ENCODE measurements at places on chromosomes 3 and 15.

DNA sequence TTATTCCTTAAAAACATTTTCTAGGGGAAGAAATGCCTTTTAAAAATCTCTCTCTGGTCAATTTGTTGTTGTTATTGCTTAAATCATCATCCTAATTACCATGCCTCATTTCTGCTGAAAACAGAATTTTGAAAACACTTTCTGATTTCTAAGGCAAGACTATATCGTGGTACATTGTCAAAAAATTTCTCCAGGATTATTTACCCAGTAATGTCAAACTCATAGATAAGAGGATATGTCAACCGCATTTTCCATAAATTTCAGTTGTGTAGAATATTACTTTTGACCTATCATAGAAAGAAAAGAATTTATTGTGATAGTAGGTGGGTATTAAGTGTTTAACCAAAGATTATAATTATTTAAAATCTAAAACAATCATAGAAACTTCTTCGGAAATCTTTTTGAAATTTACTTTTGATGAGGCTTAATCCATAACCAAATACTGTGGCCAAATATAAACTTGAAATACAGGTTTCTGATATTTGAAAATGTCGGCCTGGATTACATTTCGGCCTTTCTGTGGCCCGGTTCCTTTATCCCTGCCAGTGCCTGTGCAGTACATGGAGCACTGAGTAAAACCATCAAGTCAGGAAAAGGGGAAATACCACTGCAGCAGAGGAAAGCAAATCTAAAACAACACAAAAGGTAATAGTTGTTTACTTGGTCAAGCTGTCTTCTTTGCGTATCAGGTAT is 173.4 kb downstream of the MYRIP start:
- DNase-seq, result no peak

DNA sequence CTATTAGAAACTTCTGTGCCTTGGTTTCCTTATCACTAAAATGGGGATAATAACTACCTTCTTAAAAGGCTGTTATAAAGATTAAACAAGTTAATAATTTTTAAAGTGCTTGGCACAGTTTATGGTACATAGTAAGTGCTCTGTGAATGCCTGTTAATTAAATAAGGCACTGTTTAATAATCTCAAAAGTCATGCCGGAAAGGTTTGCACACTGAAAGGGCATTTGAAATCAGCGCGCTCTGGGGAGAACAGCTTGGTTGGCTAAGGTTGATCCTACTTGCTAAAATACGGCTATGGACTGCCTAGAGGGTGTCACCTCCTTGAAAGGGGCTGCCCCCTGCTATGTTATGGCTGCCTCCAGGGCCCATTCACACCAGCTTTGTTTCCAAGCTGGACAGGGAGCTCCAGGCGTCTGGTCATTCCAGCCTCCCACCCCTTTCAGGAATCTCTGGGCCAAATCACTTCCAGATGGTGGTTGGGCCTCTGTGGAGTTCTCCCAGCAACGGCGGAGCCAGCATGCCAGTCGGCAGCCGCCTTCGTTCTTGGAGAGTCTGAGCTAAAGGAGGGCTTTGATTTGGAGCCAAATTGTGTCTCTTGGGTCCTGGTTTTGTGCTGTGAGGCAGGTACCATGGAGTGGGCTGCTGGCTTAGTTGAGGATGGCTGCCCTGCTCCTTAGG is 5.9 kb downstream of the FLNB start:
- DNase-seq, result no peak

DNA sequence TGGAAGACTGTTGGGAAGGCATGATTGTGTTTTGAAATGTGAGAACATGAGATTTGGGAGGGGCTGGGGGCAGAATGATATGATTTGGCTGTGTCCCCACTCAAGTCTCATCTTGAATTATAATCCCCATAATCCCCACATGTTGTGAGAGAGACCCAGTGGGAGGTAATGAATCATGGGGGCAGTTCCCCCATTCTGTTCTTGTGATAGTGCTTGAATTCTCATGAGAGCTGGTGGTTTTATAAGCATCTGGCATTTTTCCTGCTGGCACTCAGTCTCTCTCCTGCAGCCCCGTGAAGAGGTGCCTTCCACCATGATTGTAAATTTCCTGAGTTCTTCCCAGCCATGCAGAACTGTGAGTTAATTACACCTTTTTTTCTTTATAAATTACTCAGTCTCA is 430.5 kb downstream of the OTOL1 start:
- DNase-seq, result no peak

DNA sequence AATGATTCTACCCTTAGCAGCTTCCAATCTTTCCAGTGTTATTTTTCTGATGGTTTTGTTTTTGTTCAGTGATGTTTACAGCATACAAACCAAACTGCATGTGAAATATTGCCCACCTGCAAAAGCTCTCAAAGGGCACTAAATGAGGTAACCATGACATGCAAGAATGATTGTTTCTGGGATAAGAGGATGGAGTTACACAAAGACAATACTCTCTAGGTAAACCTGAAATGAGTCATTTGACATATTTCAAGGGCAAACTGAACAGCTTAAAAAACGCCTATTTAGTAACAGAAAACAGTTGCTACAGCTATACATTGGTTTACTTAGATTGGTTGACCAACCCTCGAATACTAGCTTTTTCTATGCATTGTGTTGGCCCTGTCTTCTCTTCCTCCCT is 481.7 kb downstream of the ZPLD1 start:
- DNase-seq, result no peak

DNA sequence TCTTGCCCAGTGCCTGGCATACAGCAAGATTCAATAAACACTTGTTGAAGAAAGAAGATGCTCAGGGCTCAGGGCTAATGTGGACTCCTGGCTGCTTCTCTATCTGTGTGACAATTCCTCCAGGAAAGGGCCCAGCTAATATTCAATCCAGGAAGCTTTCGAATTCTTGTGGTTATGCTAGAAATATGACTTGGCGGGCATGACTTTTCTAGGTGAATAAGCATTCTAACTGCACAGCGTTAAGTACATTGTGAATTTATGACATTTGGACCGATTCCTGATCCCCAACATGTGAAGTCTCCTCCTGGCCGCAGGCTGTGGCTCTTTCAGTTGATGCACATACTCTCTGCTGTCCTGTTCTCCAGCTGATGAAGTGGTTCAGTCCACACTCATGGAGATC is 117.0 kb downstream of the IMPG2 start:
- no peak for DNase-seq

DNA sequence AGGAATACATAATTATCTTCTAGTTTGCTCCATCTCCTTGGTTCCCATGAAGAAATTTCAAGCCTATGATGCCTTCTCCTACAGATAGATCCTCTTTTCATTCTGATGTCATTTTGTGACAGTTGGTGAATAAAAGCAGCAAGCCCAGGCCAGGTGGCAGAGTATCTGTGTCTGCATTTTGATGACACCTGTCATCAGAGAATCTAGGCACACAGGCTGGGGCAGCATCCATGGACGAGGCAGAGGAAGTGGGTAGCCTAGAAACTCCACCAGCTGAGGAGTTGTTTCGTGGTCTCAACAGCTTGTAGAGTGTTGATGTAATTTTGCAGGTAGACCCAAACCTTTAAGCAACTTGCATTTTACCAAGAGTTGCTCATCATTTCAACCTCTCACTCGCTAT is 269.8 kb downstream of the FEZF2 start:
- no peak for DNase-seq

DNA sequence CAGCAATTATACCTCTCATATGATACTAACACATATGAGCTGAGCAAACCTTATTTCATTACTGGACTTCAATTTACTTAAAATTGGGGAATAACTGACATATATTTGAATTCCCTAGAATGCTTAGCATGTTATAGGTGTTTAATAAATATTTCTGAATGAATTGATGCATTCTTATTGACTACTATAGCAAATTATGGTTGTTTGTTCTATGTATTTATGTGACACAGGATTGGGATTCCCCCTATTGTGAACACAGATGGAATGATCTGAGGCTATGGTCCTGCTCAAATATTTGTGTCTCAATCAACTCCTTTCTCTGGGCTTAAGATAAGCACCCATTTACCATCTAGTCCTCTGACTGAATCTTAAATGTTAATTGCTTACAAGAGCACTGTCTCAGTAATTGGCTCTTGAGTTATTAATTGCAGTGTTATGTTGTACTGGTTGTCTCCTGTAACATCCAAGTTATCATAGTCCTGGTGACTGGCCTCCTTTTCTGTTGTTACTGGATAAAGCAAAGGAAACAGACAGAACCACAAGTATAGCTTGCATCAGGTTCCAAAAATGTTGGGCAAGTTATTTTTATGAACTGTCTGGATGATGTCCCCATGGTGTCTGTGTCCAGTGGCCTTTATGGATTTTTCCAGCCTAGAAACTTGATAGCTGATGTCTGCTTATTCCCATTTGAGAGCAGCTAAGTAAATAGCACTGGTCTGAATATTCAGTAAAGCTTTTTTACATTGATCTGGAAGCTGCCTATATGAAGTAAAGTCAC is 2.3 kb upstream of the UACA start:
- no peak for DNase-seq

DNA sequence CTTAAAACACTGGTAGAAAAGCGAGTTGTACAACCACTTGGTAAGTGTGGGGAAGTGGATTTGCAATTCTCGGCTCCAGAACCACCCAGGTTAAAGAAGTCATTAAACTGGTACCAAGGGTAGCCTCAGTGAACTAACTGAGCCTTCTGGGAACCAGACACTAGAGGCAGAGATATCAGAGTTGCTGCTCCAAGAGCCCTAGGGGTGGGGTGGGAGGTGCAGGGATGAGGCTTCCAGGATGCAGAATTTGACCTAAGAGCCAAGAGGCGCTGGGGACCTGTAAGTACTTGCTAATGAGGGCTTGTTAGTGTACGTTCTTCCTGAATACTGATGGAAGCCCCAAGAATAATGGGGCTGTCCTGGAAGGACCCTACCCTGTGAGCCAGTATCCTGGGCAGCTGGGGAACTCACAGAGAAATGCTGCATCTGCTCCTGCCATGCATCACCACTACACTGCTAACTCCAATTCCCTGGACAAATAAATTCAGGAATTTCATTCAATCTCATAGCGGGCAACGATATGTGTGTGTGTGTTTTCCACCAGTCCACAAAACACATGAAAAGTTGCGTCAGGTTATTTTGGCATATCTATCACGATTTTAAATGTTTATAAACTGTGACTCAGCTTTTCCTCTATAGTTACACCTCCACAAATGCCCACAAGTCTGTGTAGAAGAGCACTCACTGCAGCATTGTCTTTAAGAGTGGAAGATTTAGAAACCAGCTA is 23.8 kb downstream of the STIMATE start:
- no peak for DNase-seq

DNA sequence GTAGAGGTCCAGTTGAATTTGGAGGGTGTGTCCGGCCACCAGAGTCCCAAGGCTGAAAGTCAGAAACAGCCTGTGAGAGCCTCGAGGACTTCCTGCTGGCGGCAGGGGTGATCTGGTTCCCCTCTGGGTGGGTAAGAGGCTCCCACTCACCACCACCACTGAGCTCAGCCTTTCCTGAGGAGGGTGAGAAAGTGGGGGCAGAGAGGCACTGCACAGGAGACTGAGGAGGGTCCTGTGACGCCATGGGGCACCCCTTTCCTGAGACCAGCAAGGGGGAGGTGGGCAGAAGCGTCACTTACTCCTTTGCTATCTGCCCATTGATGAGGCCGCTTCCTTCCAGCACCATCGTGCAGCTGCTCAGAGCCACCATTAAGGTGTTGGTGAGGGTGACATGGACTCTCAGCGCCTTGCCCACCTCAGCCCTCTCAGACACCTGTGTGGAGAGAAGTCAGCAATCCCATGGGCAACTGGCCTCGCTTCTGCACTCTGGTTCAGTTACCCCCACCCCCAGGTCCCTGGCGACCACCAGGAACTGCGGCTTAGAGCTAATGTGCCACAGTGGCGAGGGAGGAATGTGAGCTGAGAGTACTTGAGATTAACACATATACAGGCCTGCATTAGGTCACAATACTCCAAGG is 10.0 kb upstream of the TGM5 start:
- no peak for DNase-seq

DNA sequence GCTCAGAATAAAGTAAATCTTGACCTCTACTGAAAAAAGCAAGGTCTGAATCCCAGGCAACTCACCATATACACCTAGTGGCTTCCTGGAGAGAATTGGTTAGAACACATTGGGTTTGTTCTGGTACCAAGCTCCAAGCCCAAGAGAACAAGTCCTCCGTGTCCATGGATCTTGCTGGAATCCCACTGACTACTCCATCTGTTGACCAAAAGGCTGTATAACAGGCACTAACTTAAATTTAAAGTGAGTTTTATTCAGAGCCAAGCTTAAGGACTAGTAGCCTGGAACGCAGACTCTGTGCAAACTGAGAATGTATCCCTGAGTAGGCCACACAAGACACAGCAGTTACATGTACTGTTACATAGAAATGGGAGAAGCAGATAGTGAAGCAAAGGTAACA is 342.1 kb upstream of the LRRC3B start:
- DNase-seq, result no peak

DNA sequence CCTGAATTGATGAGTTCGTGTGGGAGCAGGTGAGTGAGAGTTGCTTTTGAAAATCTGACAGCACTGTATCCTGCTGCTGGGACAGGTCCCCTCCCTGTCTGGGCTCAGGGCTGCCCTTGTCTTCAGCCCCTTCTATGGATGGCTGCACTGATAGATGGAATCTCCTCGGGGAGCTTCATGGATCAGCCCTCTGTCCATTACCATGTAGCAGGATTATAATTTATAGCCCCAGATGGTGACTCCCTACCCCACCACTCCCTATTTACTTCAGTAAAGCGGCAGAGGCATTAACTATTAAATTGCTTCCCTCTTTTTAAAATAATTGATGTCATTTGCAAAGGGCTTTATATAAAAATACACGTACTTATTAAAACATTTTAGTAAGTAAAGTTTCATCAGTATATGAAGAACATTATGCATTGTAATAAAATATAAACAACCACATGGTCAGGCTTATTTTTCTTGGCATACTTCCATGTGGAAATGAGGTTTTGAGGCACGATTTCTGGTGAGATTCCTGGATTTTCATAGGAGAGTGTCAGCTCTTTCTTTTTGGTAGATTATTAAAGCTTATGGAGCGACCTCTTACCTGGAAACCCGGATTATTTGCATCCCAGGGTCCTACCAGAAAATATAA is 38.5 kb downstream of the MAP3K13 start:
- no peak for DNase-seq

DNA sequence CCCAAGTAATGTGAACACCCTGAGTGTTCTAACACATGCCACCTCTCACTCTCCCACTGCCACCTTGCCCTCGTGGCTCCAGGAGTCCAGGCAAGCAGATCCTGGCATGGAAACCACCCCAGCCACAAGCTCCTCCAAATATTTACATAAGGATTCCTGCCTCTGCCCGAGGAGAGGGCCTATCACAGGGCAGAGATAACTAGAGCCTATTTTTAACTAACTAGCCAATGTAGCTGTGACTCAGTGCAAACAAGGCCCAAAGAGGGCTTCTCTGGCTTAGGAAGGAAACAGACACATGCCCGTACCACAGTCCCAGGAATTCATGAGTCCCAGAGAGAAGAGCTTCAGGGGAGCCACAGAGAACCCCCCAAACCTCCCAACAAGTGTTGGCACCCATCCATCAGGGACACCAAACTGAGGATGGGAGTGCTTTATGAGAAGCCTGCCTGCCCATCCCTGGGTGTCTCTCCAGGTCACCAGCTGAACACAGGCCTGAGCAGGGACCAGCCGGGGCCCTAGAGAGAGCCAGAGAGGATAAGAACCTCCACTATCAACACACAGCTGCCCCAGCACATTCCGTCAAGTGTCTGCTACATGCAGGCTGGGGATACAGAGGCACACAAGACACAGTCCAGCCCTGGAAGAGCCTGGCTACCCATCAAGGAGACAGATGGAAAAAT is 9.2 kb downstream of the FYCO1 start:
- DNase-seq, result no peak

All from GM06990 (cell line).